MCF 10A (cell line): ENCODE measurements at places on chromosomes 12 and 14. TPM values are rescaled to one million over a fixed set of nuclear protein-coding genes. Genes with fewer than 3 reads are reported as not detected.
A peak's percentile ranks its signal among the peaks of the same experiment; 100 is the strongest.

TEP1 gene
- 20.4 and 22.7 TPM in 2 replicates for total RNA-seq

GRCh38 chr12:65536351-65536750 lies 257.9 kb downstream of the MSRB3 start:
- no peaks in the 10 kb centered on the region for H3K27me3 ChIP-seq
- H3K27ac ChIP-seq, result peak overlapping the region; percentile 84

- no peaks in the 10 kb centered on the region for H3K4me1 ChIP-seq
- DNase-seq, result no peak
- H3K27ac ChIP-seq, result no peak overlapping the region
- H3K4me3 ChIP-seq, result no peak overlapping the region
Observed at GRCh38 chr14:95062946-95063345, 94.4 kb downstream of the DICER1 start.

DNA sequence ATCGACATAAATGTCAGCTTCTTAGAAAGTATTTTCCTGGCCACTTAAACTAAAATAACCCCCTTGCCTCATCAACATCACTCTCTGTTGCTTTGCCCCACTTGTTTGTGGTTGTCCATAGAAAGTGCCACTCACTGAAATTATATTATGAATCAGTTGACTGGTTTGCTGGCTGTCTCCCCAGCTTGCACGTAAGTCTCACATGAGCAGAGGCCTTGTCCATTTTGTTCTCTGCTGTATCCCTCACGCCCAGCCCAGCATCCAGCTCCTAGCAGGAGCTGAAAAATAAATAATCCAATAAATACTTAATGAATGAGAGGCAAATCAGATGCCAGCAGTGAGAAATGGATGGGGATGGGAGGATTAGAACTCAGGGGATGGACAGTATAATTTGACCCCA lies 159.3 kb downstream of the KSR2 start:
- H3K4me3 ChIP-seq, result no peak overlapping the region
- no peak overlapping the region for H3K27ac ChIP-seq
- no peaks in the 10 kb centered on the region for H3K27me3 ChIP-seq

GRCh38 chr14:32531942-32532515 lies 202.9 kb downstream of the AKAP6 start:
- H3K4me1 ChIP-seq, result no peaks in the 10 kb centered on the region
- H3K4me3 ChIP-seq, result no peak overlapping the region
- H3K36me3 ChIP-seq, result peaks cover 6% of the 10 kb centered on the region
- H3K27me3 ChIP-seq, result no peaks in the 10 kb centered on the region

GRCh38 chr14:26281280-26281998 lies 316.4 kb downstream of the NOVA1 start:
- peak; percentile 69 for DNase-seq
- H3K27ac ChIP-seq, result no peak overlapping the region
- no peaks in the 10 kb centered on the region for H3K4me1 ChIP-seq
- H3K36me3 ChIP-seq, result no peaks in the 10 kb centered on the region
